ENCODE measurements at places on chromosomes 16 and 17.

- DNase-seq: peak; percentile 23
These were observed 46.1 kb upstream of the BPTF start for GRCh38 chr17:67779098-67779672.

GRCh38 chr17:55513885-55514590 lies 2.8 kb upstream of the SMIM36 start:
- DNase-seq: peak; percentile 13

DNA sequence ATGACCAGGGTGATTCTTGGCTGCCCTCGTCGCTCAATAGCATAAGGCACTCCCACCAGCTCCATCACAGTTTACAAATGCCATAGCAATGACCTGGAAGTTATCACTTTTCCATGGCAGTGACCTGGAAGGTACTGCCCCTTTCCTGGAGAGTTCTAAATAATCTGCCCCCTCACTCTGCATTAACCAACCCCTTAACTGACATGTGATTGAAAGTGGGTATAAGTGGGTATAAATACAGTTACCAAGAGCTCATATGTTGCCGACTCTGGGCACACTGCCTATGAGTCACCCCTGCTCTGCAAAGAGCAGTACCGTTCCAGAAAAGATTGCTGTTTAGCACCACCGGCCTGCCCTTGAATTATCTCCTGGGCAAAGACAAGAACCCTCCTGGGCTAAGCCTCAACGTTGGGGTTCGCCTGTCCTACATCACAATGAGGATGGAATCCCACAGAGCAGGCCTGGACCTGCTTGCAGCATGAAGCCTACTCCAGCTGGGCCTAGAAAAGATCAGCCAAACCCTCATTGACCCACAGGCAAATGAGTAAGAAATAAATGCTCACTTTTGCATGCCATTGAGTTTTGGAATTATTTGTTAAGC lies 95.2 kb upstream of the SEC14L1 start:
- DNase-seq: no peak

GRCh38 chr17:45288825-45289224 lies 26.9 kb upstream of the SPATA32 start:
- no peak for DNase-seq

DNA sequence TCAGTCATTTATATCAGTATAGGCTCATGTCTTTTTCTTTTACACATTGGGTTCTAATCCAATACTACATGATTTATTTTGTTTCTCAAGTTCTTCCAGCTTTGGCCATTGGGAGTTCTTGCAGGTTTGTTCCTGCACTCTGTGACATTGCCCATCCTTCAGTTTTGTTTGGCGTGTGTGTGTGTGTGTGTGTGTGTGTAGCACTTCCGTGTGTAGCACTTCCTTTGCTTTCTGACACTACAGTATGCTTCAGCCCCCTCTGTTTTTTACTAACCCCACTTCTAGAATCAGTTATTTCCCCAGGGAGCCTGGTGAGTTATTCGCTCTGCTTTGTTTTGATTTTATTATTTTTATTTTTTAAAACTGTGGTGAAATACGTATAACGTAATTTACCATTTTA lies 75.6 kb upstream of the LGALS9 start:
- no peak for DNase-seq

DNA sequence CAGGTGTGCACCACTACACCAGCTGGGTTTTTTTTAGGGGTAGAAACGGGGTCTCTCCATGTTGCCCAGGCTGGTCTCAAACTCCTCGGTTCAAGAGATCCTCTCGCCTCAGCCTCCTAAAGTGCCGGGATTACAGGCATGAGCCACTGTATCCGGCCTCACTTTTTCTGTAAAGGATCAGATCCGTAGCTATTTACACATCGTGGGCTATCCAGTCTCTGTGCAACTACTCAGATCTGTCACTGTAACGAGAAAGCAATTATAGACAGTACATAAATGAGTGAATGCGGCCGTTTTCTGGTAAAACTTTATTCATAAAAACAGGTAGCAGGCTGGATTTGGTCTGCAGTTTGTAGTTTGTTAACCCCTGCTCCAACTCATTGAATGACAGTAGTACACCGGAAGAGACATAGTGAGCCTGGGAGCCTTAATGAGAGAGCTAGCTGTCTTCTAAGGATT lies 44.5 kb downstream of the VMP1 start:
- no peak for DNase-seq

- no peak for DNase-seq
These were observed 32.4 kb upstream of the IRX3 start for GRCh38 chr16:54318941-54319340.

DNA sequence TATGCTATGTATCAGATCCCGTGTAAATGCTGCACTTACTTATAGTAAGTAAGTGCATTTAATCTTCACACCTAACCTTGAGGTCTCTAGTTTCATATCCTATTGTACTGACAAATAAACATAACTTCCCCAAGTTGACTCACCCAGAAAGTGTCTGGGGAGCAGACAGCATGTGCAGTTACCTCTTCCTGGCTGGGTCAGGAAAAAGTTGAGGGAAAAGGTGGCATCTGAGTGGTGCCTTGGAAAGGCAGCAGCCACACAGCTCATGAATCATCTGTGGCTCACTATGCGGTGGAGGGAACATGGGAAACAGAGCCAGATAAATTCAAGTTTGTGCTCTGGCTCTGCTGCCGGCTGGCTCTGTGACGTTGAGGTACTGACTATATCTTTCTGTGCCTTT lies 382.0 kb upstream of the DYNLRB2 start:
- no peak for DNase-seq

- no peak for DNase-seq
These were observed 3.8 kb downstream of the PDZD9 start for GRCh38 chr16:21996923-21997696.

DNA sequence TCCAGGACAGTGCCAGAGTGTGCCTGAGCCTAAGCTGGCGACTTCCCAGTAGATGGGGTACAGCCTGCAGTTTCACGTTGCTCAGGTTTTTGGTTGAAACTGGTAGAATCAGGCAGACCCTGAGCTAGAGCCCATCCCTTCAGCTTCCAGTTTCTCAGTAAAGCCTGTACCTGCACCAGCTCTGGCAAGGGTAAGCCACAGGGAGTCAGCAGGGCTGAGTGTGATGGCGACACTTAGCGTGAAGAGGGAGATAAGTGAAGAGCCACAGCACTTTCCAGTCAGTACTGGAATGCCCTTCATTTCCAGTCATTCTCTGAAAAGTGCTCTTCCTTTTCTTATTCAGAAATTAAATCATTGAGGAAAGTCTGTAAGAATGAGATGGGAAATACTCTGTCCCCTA lies 22.4 kb downstream of the PLD6 start:
- no peak for DNase-seq

DNA sequence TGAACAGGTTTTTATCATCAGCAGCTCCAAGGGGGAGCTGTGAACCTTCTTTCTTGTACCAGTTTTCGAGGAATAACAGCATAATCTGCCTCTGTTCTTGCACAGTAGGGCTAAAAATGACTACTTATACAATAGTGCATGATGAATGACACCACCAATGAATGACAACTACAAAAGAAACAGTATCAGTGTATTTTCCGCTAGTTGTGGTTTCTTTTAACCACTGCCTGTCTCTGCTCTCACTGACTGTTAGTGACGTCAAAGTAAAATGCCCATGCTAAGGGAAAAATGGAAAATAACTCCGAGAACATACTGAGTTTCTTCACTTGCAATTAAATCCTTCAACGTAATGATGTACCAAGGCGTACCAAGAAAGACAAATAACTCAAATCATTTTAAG lies 294.9 kb downstream of the MAP2K6 start:
- no peak for DNase-seq

DNA sequence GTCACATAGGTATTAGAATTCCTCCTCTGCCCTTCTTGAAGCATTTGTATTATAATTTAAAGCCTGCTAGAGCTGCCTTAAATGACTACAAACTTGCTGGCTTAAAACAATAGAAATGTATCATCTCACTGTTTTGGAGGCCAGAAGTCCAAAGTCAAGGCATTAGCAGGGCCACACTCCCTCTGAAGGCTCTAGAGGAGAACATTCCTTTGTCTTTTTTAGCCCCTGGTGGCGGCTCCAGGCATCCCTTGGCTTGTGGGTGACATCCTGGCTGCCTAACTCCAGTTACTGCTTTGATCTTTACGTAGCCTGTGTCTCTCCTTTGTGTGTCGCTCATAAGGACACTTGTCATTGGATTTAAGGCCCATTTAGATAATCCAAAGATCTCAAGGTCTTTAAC lies 186.6 kb upstream of the SALL1 start:
- no peak for DNase-seq

DNA sequence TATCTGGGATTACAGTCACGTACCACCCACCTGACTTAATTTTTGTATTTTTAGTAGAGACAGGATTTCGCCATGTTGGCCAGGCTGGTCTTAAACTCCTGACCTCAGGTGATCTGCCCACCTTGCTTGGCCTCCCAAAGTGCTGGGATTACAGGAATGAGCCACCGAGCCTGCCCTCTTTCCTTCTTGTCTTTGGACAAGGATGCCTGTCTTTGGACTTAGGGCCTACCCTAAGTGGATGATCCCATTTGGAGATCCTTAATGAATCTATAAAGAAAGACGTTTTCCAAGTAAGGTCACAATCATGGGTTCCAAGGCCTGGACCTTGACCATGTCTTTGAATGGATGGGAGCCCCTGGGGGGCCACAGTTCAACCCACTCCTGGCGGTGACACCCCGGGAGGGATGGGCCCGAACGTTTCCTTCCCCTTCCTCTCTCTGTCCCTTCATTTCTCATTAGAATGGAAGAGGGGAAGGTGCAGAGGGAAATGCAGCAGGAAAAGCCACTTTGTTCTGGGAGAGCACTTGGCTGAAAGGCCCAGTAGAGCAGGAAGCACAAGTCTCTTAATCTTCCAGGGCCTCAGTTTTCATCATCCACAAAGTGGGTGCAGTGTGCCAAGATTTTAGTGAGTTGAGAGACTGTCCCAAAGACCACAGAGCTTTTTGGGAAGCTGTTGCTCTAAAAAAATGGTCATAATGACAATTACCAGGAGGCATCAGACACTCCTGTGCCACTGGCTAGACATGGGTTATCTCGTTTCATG lies 353.3 kb downstream of the SEC14L1 start:
- DNase-seq: no peak

DNA sequence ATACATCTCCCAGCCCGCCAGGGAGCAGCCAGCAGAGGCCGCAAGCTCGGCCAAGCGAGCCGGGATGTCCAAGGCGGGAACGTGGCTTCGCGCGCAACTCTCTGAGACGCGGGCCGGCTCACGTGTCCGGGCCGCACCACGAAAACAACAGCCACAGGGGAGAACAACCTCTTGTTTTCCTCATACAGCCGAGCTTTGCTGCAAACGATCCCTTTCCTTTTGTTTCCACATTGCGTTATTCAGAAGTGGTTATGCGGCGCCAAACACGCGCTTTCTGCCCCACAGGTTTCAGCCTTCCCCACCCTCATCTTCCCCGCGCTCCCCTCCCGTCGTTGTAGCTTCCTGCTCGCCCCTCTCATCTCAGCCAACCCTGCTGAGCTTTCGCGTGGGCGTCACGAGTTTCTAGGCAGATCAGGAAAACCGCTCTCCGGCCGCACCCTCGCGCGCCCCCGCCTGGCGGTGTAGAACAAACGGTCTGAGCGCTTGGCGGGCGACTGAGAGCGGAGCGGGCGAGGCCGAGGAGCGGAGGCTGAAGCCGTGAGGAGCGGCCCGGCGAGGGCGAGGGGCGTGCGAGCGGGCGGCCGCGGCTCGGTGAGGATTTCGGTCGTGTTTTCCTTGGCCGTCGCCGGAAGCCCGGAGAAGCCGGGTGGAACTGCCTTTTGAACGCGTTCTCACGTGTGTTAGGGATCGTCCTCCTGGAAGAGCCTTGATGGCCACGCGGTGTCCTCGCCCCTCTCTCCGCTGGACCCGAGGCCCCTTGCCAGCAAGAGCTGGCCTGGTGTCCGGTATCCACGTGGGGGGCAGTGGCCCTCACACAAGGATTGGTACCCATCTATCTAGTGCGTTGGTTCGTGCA lies 6.6 kb upstream of the SMARCD2 start:
- peak; percentile 97 for DNase-seq

GRCh38 chr17:46995841-46996571 lies 17.0 kb upstream of the RPRML start:
- DNase-seq: no peak

DNA sequence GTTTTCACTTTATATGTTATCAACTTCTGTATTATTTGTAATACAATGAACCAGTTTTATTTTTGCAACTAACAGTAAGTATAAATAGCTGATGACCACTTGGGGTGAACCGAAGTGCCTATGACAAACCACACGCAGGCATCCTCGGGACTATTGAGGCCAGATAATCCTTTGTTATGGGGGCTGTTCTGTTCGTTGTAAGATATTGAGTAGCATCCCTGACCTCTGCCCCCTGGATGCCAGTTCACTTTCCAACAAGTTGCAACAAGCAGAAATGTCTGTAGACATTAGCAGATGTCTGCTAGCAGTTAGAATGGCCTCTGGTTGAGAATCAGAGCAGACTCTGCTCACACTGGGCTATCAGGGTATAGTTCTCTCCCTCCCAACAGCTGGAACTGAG lies 277.0 kb downstream of the WWOX start:
- no peak for DNase-seq

- no peak for DNase-seq
These were observed 14.6 kb downstream of the GNGT2 start for GRCh38 chr17:49195751-49196150.

DNA sequence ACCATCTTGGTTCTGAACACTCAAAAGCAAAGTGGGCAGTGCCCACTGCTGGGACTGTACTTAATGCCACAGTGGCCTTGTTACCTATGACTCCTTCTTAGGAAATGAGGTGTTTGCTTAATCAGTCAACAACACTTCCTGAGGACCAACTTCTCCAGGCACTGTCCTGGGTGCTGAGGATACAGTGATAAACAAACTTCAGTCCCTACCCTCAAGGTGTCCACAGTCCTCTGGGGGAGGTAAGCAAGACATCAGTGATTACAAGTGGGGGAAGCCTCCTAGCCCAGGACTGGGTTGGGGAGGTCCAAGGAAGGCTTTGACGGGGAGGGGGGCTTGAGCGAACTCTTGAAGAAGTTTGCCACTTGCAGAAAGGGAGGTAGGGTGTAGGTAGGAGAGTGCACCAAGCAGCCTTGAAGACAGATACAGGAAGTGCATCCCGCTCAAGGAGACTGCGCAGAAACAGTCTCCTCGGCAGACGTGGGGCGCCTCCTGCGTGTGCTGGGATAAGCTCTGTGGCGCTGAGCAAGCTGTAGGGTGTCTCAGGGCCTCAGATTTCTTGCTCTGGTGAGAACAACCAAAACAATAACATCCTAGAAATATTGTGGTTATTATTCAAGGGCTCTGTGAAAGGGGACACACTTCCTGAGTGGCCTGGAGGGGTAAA lies 2.6 kb upstream of the ABCC3 start:
- no peak for DNase-seq

Data from HL-60 (cell line).